HFFc6 (cell line): ENCODE measurements at places on chromosomes 7 and 10.

DNA sequence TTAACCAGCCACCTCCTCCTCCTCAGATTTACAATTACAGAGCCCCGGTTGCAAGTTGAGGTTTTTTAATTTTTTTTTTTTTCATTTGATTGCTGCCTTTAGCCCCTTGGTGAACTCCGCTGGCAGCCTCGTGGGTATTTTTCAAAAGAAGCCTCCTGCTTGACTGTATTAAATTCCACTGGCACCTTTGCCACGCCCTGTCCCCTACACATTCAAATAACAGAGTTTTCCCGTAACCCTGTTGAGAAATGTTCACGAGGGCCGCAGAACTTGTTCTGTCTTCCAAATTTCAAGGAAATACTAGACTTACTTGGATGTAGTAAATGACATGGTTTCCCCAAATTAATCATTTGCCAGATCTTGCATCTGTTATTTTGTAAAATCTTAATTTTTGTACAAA lies 167.0 kb downstream of the ARID5B start:
- no peak for DNase-seq

GRCh38 chr10:60862517-60862916 lies 81.5 kb downstream of the RHOBTB1 start:
- DNase-seq, result no peak

- no peak for DNase-seq
Observed at GRCh38 chr10:5561704-5562645, 37.2 kb downstream of the CALML3 start.

DNA sequence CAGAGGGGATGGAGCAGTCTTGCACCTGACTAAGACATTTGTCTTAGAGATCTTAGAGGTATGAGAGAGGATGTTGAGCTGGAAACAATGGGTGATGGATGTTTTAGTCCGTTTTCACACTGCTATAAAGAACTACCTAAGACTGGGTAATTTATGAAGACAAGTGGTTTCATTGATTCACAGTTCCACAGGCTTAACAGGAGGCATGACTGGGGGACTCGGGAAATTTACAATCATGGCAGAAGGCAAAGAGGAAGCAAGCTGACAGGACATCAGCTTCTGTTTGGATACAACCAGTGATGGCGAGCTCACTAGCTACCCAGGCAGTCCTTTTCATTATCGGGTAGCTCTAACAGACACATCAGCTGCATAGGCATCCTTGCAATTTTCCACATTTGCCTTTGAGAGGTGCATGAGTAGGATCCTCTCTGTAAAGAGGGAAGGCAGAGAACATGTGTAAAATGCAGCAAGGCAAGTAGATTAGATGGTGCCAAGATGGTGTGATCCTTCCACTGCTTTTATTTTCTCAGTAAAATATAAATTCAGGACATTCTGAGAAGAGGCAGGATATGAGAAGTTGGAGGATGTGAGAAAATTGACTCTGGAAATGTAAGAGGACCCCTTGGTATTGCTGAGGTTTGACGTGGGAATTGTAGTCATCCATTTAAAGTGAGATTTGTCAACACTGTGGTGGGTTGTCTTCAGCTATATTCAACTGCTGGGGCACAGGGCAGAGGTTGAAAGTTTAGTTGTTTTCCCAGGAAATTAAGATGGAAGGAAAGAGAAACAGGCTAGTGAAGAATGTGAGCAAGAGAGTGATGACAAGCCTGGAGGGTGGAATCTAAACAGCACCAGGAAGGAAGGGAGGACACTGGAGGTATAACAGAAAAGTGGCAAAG lies 1140.0 kb upstream of the AUTS2 start:
- DNase-seq, result no peak

- DNase-seq, result no peak
Observed at GRCh38 chr10:27244976-27245375, 4.4 kb upstream of the ACBD5 start.

DNA sequence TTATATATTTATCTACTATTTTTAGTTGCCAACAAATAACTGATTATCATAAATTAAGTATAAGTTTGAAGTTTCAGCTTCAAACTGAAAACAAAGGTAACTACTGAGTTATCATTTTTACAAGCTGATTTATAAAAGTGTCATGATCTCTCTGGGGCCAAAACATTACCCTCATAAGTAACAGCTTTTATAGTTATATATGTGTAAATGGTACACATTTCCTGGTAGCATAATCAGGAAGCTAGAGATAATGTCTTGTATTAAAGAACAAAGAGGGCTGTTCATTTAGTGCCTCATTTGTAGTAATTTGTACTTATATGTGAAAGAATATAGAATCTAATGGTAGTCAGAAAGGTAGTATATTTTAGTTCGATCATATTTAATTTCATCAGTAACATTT lies 162.6 kb downstream of the SGMS1 start:
- no peak for DNase-seq

DNA sequence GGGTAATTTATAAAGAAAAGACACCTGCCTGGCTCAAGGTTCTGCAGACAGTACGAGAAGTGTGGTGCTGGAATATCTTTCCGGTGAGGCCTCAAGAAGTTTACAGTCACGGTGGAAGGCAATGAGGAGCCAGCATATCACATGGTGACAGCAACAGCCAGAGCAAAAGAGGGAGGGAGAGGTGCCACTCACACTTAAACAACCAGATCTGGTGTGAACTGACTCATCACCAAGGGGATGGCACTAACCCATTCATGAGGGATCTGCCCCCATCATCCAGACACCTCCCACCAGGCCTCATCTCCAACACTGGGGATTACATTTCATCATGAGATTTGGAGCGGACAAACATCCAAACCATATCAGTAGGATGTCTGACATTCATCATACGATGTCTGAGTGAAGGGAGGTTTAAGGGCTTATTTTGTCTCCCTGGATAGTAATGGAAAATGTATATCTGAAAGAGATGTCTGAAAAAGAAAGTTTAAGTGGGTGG lies 23.5 kb upstream of the KBTBD2 start:
- no peak for DNase-seq
